ENCODE measurements at places on chromosomes 1 and 21.

- no peak for DNase-seq
Measured at GRCh38 chr1:204367193-204367858, 7.6 kb upstream of the PLEKHA6 start.

DNA sequence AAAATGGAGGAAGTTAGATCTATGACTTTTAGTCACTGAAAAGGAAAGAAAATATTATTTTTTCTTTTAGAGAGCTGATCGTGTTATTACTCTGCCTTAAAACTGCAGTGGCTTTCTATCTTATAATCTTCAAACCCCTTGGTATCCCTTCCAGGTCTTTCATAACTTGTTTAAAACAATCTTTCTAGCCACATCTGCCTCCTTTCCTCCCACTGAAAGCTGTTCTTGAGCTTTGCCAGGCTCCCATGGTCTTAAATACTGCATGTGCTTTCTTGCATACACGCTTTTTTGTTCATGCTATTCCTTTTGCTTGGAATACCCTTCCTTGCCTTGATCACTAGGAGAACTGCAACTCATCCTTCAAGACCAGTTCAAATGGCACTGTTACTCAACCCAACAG, 65.9 kb upstream of the GADD45A start:
- no peak for DNase-seq

DNA sequence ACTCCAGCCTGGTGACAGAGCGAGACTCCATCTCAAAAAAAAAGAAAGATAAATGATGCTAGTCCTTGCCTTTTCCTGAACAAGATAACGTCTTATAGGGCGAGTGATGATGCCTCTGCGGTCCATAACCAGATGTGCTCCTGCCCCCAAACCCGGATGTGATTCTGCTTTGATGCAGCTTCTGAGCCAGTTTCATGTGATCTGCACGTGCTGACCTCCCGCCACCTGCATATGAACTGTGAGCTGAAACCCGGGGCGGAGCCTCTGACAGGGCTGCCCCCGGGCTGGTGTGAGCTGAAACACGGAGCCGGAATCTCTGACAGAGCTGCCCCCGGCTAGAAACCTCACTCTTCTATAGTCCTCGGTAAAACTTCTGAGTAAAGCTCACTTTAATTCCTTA, 1.3 kb downstream of the KRTAP12-4 start:
- no peak for DNase-seq

DNA sequence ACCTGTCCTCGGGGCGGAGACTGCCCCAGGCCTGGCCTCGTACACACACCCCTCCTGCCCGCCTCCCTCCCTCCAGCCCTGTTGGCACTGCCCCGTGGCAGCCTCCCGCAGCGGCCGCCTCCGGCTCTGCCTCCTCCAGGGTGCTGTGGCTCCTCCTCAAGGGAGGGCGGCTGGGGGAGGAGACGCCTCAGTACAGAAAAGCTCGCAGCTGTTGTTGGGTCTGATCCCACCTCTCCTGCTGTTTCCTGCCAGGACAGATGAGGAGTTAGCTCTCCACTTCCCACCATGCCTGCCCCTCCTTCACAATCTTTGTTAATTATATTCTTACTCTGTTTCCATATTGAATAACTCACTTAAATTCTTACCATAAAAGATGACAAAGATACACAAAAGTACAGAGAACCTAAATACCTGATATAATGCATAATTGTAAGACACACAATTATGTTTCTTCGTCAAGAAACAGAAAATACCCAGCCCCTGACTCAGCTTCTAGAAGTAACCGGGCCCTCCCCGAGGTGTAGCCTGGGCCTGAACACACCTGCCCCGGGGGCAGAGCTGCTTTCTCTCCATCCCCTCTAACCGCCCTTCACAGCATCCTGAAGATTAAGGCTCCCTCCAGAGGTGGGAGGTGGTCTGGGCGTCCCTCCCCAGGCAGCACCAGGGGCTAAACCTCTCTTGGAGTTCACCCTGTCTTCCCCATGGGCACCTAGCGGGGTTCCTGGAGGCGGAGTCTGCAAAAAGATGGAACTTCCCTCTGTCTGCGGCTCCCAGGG, 30.6 kb upstream of the COL6A1 start:
- DNase-seq, result no peak

DNA sequence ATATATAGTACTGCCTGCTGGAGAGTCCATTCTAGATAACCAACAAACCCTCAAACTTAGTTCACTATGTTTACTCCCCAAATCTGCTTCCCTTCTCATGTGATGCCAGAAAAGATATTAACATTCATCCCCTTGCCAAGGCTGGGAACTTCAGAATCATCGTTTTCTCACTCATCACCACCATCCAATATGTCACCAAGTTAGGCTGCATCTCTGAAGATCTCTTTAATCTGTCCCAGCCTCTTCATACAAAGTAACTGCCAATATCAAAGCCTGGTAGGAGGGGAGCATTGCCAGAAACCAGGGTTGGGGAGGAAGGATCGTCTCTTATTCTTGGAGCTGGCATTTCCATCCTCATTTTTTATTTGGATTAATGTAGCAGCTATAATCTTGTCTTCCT, 71.6 kb downstream of the XCL2 start:
- DNase-seq, result no peak

- no peak for DNase-seq
Measured at GRCh38 chr1:169316556-169316955, 51.0 kb downstream of the NME7 start.

All from activated CD4-positive, alpha-beta T cell treated with anti-CD3 and anti-CD28 coated beads, Interleukin-2, amount 50 U/mL, for 24 hours (primary cell).